ENCODE measurements at places on chromosomes 12 and 14. TPM values are rescaled to one million over a fixed set of nuclear protein-coding genes. Genes with fewer than 3 reads are reported as not detected.

DNA sequence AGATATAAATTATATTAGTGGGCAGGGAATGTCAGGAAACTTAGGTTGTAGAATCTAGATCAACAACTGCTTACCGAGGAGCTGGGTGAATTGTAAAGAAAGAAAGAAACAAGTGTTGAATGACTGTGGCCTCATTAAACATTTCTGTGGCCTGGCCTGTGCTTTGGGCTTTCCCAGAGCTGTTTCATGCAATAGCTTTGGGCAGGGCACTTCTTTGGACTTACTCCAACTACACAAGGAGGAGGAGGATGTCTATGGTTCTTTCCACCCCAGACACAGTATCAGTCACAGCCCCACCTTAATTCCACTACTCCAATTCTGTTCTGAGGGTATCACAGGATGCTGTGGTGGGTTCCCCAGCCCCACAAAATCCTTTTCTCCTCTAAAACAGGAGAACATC lies 38.0 kb downstream of the DPF3 start:
- no peak for DNase-seq

DNA sequence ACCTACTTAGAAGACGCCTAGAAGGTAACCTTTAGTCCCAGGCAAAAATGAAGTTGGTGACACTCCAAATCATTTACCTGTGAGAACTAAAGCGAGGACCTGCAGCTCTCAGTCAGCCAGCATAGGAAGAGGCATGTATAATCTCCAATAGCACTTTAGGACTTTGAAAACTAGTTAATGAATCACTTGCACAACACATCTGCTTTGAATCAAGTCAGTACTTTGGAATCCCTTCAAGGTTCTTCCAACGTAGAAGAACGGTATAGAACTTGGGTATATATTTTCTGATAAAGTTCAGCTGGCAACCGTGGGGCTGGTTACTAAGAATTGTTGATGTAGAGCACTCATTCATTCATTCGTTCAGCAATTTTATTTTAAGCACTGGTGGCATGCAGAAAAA lies 251.9 kb downstream of the TMEM132D start:
- DNase-seq = no peak

IFNG-AS1 gene
- 0.42 TPM for total RNA-seq

AQP5 gene
- total RNA-seq = not detected

- no peak for DNase-seq
Measured at GRCh38 chr14:90842726-90843125, 26.5 kb upstream of the TTC7B start.

All from T-helper 17 cell (primary cell).